ENCODE measurements at places on chromosomes 1 and 21.

- no peak for DNase-seq
Measured at GRCh38 chr1:3265835-3266805, 188.3 kb upstream of the ARHGEF16 start.

DNA sequence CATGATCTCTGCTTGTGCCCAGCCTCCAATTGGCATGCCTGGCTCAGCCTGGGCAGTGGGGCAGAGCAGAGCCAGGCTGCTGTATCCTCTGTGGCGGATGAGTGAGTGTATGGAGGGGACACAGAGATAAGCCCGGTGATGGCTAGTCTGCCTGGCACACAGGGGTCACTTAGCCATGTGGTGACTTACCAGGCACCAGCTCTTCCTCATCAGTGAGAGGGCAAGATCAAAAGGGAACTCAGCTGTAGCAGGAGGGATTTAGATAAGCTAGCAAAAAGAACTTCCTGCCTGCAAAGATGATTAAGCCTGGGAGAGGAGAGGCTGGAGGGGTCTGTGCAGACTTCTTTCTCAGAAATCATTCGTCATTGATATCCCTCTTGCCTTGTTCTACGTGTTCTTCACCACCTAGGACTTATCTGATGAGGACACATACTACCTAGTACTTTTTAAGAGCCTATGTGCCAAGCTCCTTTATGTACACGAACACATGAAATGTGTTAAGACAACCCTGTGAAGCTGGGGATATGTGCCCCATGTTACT lies 7.9 kb downstream of the KIF21B start:
- DNase-seq = no peak

DNA sequence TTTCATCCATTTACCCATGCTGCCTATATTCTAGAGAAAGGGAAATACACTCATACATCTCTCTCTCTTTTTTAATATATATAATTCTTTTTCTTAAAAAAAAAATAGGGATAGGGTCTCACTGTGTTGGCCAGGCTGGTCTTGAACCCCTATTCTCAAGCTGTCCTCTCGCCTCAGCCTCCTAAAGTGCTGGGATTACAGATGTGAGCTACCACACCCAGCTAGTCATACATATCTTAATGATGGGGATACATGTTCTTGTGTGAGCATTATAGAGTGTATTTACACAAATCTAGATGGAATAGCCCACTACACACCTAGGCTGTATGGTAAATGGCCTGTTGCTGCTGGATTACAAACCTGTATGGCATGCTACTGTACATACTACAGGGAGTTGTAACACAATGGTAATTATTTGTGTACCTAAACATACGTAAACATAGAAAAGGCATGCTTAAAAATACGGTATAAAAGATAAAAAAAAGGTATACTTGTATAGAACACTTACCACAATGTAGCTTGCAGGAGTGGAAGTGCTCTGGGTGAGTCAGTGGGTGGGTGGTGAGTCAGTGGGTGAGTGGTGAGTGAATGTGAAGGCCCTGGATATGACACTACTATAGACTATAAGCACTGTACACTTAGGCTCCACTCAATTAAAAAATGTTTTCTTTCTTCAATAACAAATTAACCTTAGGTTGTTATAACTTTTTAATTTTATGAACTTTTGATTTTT lies 72.9 kb downstream of the IVNS1ABP start:
- DNase-seq = no peak

GRCh38 chr1:205344066-205344928 lies 12.4 kb downstream of the KLHDC8A start:
- DNase-seq = no peak

- DNase-seq = no peak
Measured at GRCh38 chr21:34018910-34019309, 54.5 kb upstream of the MRPS6 start.

DNA sequence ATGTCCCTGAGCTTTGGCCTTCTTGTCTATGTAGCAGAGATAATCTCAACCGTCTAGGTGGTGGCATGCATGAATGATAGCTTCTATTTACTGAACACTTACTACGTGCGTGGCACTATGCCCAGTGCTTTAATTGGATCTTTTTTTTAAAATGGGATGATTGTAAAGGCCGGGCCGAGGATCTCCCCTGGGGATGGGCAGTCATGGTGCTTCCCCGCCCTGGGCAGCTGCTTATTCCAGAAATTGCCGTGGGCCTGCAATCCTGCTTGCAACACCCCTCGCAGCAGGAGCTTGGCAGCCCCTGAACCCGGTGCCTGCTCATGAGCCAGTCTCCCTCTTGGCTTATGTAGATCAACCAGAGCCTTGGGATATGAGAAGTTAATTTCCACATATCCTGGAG lies 360.7 kb downstream of the CAMTA1 start:
- DNase-seq = no peak

- no peak for DNase-seq
Measured at GRCh38 chr1:156416993-156417392, 48.0 kb downstream of the RHBG start.

DNA sequence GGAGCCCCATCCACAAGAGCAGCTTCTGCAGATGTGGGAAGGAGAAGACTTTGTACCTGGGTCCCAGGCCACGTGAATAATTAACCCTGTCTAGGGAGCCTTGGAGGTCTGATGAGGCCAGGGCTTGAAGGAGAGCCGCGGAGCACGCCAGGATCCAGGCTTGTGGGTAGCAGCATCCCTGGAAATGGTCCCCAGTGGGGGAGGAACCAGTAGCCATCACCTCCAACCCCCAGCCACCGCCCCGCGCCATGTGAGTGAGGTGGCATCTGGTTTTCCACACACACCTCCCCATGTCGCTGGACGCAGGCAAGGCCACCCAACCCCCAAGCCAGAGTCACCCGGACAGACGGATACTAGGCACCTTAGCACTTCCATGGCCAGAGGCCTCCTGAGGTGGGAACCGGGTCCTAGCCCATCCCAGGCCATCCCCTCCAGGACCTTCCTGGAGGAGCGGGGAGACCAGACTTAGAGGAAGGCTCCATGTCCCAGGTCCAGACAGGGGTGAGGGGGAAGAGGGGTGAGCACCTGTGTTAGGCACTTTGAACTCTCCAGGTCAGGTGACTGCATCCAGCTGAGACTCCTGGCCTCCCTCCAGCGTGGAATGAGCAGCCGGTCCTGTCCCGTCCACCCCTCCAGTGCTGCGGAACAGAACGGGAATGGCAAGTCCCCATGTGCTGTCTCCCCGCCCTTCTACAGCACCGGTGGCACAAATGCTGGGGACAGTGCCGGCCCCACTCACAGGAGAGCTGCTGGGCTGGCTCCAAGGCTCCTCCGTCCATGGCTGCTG lies 53.2 kb downstream of the RIPK4 start:
- DNase-seq = no peak

GRCh38 chr1:164660412-164660772 lies 101.4 kb downstream of the PBX1 start:
- no peak for DNase-seq

GRCh38 chr1:230940848-230941247 lies 37.8 kb downstream of the TTC13 start:
- DNase-seq = no peak

GRCh38 chr1:40300249-40300567 lies 16.9 kb downstream of the COL9A2 start:
- no peak for DNase-seq

DNA sequence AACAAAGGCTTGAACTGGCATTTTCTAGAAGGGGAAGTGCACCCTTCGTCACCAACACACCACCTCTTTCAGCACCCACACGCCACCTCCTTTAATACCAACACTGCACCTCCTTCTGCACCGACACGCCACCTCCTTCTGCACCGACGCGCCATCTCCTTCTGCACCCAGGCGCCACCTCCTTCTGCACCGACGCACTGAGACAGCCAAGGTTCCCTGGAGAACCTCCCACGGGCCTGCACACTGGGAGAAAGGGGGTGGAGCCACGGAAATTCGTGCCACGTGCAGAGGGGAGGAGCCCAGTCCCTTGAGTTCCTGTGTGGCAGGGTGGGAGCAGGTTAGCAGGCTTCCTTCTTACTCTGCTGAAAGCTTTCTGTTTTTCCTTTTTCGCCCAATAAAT lies 327.9 kb upstream of the C1orf174 start:
- DNase-seq = no peak

Measured in esophagus squamous epithelium (tissue), 5 donors.